T follicular helper cell (primary cell): ENCODE measurements at places on chromosomes 7 and 10.

- DNase-seq = no peak
Measured at GRCh38 chr10:76453332-76453731, 1021.9 kb downstream of the LRMDA start.

DNA sequence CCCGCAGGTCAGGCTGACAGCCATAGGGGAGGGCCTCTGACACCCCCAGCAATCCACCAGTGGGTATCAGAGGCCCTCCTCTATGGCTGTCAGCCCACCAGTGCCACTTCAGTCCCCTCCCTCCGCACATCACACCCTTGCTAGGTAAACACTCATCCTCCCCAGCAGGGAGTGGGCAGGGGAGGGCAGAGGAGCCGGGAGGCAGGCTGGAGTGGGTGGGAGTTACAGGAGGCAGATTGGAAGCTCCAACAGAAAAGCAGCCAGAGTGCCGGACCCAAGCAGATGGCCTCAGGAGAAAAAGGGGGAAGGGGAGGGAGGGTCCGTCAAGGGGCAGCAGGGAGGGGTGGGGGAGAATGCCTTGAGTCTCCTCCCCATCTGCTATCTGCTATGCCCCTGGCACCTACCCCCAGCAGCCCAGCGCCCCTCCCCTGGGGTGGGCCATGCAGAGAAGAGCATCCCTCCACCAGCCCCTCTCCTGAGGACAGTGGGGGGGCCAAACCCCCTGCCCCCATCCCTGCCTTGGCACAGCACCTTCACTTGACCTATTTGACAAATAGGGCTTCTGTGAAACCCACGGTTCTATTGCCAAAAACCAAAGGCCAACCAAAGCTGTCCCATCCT lies 2.4 kb downstream of the RASGEF1A start:
- no peak for DNase-seq

DNA sequence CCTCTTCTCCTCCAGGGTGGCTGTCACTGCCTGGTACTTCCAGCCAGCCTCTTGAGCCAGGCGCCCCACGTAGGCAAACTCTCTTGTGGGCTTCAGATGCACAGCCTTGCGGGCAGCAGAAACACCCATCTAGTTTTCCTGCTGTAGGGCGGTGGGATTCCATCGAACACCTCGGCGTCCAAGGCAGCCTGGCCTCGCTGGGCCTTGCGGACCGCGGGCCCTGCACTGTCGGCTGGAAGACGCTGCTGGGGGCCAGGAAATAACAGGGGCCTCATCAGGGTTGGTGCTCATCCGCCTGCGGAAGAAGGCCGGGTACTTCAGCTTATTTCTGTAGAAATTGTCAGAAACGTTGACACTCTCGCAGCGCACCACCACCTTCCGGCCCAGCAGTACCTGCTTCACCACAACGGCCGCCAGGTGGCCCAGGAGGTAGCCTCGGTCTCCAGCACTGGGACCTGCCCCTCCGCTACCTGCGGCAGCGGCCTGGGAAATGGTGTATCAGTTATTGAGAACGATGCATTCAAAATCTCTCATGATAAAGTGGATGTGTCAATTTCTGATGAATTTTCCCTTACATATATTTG lies 61.1 kb downstream of the WDFY4 start:
- no peak for DNase-seq

DNA sequence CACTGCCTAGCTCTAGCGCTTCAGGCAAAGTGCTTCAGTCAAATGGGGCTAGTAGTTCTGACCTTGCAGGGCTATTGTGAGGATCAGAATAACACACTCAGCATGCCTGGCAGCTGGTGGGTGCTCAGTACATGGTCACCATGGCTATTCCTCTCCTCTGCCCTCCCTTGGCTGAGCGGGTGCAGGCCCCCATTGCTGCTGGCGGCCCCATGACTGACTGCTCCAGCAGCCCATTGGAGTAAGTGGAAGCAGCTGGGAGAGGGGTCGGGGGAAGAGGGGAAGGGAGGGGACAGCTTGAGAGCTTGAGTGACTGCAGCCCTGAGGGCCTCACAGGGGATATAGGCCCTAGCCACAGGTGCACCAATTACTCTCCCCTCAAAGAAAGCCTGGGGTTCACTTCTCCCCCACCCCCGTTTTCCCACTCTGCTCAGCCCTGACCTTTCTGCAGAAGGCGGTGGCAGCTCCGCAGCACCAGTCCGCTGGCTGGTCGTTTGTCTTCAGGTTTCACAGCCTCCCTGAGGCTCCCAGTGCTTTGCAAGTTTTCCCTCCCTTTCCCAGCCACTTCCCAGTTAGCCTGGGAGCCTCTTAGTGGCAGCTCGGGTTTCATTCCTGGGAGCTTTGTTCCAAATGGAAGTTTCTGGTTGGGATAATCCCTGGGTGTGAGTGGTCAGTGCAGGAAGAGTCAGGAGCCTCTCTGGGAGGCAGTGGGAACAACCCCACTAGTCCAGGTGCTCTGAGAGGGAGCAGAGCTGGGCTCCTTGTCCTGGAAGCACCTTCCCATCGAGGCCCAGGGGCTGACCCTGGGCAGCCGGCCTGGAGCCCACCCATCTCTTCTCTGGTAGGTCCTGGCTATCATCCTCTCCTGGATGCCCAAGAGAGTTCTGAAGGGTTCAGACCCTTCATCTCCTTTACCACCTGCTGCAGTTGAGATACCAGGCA lies 16.3 kb downstream of the FGF8 start:
- DNase-seq = no peak

- no peak for DNase-seq
Measured at GRCh38 chr10:70615211-70615610, 12.7 kb upstream of the PRF1 start.

- no peak for DNase-seq
Measured at GRCh38 chr7:25864943-25865751, 286.9 kb upstream of the NFE2L3 start.

DNA sequence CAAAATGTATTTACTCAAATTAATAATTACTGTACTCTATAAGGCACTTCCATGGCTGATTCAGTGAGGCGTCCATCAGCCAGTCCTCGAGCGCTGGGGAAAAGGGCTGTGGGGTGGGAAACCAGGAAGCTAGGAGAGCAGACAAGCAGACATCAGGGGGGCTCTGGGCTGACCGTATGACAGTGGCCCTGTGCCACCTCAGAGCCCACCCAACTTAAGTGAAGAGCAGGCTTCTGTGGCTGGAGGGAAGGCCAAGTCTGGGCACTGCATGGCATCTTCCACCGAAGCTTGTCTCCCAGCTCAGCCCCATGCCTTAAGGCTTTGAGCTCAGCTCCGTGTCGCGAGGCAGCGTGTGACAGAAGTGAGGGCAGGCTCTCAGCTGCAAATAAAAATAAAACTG lies 464.5 kb upstream of the ZMIZ1 start:
- no peak for DNase-seq

DNA sequence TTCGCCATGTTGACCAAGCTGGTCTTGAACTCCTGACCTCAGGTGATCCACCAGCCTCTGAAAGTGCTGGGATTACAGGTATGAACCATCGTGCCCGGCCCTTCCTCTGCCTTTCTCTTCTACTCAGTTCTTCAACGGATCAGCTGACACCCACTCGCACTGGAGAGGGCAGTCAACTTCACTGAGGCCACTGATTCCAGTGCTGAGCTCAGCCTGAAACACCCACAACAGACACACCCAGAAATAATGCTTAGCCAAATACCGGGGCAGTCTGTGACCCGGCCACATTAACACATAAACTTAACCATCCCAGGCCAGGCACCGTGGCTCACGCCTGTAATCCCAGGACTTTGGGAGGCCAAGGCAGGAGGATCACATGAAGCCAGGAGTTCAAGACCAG lies 119.3 kb upstream of the CHST15 start:
- no peak for DNase-seq

DNA sequence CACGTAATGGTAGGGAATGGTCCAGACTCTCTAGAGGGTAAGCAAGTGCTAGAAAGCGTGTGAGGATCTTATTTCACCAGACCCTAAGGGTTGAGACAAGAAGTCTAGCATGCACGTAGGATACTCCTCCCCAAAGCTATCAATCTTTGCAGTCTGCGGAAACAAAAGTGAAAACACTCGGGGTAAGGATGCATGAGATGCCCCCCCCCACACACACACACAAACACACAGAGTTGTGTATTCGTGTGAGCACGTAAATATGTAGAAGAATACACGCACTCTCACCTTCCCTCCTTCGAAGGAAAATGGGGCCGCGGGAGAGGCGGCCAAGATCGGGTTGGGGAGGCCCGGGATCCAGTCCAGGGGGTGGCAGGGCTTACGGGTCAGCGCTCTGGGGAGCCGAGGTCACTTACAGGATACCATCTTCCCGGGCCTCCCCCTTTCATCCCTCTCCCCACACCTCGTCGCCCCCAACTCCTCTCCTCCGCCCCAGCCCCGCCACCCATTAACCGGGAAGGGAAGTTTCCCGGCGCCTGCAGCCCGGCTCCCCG lies 455 bp downstream of the CUL2 start:
- DNase-seq = peak; percentile 3

- DNase-seq = no peak
Measured at GRCh38 chr7:50761713-50762112, 21.0 kb downstream of the GRB10 start.

GRCh38 chr7:74449809-74450397 lies 3.8 kb upstream of the GTF2IRD1 start:
- peak; percentile 54 for DNase-seq

- no peak for DNase-seq
Measured at GRCh38 chr10:87750817-87751216, 67.2 kb downstream of the ATAD1 start.

GRCh38 chr7:107900496-107901015 lies 9.6 kb downstream of the DLD start:
- DNase-seq = no peak

- DNase-seq = no peak
Measured at GRCh38 chr10:99430116-99430450, 341 bp downstream of the GOT1 start.

DNA sequence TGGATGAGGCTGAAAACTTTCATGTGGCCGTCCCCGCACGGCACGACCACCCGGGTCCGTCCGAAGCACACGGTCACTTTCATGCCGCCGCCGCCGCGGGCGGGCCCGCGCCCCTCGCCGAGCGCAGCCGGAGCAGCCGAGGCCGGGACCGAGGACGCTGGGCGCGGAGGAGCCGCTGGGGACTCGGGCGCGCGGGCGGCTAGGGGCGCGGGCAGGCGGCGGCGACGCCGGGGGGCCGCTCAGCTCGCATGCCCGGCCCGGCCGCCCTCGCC lies 247 bp downstream of the PARD3 start:
- DNase-seq = no peak

DNA sequence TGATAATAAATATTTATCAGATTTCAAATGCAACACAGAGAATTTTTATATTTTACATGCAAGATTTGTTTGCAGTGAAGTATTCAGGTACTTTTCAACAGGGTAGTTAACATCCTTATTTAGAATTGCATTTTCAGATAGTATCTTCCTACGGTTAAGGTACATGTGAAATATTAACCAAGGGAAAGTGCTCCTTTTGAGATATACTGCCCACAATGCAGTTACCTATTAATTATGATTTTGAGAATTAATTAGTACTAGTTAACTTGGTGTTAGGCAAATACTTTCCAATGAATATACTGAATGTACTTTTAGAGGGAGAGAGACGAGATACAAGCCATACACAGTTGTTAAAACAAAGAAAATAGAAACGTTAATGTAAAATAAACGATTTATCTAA lies 206.2 kb upstream of the YAE1 start:
- no peak for DNase-seq

DNA sequence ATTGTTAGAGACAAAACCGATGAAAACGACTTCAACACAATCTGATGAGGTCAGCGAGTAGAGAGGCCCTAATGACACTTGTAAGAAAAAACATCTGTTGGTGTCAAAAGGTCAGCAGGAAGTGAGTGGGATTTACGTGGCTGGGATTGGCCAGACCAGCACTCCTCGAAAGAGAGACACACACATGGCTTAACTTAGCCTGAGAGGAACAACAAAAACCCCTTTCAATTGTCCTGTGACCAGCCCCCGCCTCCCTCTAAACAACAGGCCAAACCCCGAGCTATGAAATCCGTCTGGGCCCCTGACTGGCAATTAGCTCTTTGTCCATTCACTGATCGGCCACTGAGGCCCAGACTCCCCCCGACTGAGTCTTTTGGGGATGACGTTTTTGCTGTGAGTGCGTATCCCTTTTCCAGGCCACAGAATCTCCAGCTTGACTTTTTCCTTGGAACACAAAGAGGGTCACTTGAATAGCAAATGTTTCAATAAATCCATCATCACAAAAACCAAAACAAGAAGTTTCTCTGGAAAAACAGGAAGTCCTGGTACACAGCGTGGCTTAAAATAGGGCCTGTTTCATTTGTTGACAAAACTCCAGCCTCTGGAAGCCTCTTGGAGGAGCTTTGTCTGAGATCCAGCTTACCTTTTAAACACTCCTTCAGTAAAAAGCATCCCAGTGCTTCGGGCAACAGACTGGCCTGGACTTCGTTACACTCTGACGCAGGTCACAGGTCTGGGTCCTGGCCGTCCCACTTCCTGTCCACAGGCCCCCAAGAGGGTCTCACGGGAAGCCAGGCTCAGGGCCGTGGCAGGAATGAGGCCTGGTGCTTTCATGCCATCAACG lies 103.0 kb downstream of the CTBP2 start:
- DNase-seq = no peak

GRCh38 chr10:58477122-58477521 lies 35.5 kb upstream of the BICC1 start:
- no peak for DNase-seq

- DNase-seq = no peak
Measured at GRCh38 chr7:135575296-135575695, 17.6 kb downstream of the NUP205 start.
